ENCODE measurements at places on chromosomes 2 and 18. TPM values are rescaled to one million over a fixed set of nuclear protein-coding genes. Genes with fewer than 3 reads are reported as not detected.

The EPB41L3 gene
- 114 TPM for total RNA-seq

The C2orf15 gene
- total RNA-seq = 17.5 TPM

The GALNT1 gene
- total RNA-seq = 82.8 TPM

The TNFAIP6 gene
- 1.2 TPM for total RNA-seq

The CCDC148 gene
- 26.3 TPM for total RNA-seq

The CCT7 gene
- 180 TPM for total RNA-seq

The CEP68 gene
- 39.9 TPM for total RNA-seq

The FOXD4L1 gene
- total RNA-seq = 0.69 TPM

The IL37 gene
- total RNA-seq = not detected

The TLX2 gene
- not detected for total RNA-seq
